Activated CD4-positive, alpha-beta T cell treated with anti-CD3 and anti-CD28 coated beads, Interleukin-2, amount 50 U/mL, for 24 hours (primary cell): ENCODE measurements at places on chromosomes 1 and 21.

GRCh38 chr1:204879351-204879750 lies 8.7 kb downstream of the NFASC start:
- no peak for DNase-seq

- DNase-seq: no peak
Measured at GRCh38 chr1:69045572-69045971, 522.1 kb upstream of the LRRC7 start.

DNA sequence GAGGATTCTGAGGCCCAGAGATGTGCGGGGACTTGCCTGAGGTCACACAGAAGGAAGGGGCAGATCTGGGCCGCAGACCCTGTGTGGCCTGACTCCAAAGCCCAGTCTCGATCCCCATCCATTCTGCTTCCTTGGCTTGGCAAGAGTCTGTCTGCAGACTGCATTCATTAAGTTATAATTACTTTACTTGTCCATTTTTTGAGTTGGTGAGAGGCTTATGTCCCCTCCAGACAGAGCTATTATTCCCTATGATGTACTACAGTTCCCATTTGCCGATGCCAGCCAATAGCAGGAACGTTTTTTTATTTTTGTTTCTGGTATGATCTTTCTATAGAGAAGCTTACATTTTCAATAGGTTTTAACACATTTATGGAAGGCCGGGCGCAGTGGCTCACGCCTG lies 101.5 kb downstream of the ARHGEF10L start:
- DNase-seq: no peak

- no peak for DNase-seq
Measured at GRCh38 chr1:215543191-215543606, 23.9 kb upstream of the KCTD3 start.

DNA sequence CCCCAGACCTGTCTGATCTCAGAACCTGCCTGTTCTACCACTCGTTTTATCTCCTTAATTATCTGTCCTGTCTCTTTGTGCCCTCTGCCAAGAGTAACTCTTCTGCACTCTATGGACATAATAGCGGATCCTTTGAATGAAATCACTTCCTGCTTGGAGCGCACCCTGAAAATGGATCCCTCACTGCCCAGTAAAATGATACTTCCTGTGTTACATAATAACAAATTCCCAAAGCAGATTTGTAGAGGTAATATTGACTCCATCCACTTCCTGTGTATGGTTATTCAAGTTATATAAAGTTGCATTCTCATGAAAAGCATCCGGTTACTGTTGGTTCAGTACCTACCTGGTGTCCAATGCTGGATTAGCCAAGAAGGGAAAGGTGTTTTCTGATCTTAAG lies 246.0 kb downstream of the TRABD2B start:
- DNase-seq: no peak

- DNase-seq: no peak
Measured at GRCh38 chr1:15953791-15954241, 22.1 kb downstream of the ZBTB17 start.

GRCh38 chr1:88296227-88296626 lies 387.8 kb upstream of the PKN2 start:
- no peak for DNase-seq

DNA sequence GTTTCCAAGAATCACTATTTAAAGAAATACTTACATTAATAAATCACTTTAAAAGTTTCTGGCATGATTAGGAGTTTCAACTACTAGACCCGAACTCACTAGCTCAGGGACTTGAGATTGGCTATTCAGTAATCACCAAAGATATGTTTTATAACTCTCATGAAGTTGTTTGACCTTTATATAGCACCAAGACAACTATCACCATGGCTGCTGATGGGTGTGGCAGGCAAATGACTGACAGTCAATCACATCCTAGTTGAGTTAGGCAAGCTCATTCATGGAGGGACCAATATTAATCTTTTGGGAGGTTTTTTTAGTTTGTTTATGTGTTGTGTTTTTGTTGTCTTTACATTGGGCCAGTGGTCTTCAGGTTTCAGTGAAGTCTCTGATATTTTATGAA lies 376.3 kb upstream of the C1orf87 start:
- DNase-seq: no peak

- no peak for DNase-seq
Measured at GRCh38 chr1:53738205-53739108, 507 bp downstream of the GLIS1 start.

DNA sequence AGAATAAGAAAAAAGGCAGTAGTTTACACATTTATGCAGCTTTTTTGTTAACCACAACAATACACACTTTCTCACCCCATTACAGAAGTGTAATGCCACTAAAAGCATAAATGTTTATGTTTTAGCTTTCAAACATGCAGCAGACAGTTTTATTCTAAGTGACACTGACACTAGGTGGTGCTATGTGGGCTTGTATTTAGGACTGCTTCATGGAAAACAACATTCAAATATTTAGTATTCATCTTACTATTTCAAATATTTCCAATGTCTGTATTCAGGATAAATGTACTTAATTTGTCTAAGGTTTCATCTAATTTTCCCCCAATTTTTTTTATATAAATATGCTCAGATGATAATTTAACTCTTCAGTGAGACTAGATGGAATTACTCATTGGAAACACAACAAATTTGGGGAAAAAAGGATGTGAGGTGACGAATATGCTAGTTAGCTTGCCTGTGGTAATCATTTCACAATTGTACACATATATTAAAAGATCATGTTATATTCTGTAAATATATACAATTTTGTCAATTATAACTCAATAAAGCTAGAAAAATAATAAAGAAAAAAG lies 71.4 kb downstream of the USP1 start:
- no peak for DNase-seq

DNA sequence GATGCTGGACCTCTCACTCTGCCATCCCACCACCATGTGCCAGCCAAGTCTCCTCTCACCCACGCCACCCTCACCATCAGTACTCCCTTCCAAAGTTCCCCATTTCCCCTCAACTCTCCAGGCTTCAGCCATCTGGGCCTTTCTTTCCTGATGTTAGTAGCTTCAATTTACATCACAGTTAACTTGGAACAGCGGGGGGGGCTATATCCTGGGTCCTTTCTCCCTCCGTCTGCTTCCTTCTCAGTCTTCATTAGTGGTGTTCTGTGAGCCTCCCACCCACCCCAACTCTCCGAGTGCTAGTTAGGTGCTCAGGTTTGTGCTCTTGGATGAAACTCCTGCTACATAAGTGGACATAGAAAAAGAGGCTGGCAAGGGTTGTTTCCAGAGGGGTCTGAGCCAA lies 31.9 kb downstream of the KCNC4 start:
- no peak for DNase-seq

DNA sequence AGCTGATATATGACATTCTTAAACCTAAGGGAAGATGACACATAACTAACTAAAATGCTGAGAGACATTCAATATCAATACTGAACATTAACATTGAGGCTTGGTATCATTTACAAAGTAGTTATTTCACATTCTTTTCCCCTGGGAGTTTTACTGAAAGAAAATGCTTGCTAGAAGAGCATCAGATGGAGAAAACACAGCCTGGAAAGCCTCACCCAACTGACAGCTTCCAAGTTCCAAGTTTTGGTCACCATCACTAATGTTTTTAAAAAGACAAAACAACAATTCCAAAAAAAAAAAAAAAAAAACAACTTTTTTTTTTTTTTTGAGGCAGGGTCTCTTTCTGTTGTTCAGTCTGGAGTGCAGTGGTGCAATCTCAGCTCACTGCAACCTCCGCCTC lies 80.6 kb downstream of the DSCAM start:
- DNase-seq: no peak

DNA sequence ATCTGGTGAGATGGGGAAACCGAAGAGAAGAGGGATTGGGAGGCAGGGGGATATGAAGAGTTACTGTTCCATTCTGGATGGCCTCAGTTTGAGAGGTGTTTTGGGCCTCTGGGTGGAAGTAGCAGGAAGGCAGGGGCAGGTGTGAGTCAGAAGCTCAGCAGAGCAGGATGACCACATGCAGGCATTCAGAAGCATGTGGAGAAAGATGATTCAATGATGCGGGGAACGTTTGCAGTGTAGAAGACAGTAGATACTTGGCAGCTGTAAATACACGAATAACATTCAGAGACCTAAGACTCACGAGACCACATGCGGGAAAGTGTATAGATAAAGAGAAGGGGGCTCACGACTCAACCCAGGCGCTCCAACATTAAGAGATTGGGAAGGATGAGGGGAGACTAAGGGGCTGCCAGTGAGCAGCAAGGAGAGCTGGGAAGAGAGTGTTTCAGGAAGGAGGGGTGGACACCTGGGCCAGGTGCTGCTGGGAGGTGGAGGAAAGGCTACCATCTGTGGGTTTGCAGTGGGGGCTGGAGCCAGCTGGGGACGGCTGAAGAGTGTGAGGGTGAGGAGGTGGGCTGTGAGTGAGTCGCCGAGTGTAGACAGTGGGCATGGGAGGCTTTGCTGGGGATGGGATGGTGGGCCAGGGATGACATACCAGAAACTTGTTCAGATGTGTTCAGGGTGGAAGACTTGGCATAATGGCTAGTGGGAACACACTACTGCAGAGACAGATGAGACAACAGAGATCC lies 5.8 kb upstream of the EPS8L3 start:
- no peak for DNase-seq

GRCh38 chr1:93827633-93828366 lies 51.2 kb downstream of the DNTTIP2 start:
- DNase-seq: no peak

DNA sequence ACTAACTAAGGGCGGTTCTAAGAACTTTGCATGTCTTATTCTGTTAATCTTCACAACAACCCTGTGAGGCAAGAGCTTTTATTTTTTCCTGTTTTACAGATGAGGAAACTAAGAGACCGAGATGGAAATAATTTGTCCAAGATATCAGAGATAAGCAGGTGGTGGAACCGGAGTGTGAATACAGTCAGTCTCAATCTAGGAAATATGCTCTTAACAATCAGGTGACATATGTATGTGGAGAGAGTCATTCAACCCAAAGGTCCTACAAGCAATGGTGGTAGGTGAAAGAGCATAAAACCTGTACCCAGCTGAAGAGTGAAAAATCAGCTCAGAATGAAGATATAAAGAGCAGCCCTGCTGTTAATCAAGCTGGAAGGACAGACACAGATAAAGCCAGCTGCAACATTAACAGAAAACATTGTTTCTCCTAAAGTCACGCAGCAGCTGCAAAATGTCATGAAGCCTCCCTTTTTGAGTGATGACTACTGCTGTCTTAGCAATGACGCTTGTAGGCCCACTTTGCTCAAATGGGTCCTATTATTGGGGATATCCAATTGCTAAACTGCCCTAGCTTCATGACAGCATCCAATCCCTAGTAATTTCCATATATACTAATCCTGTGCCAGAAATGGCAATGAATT lies 30.5 kb upstream of the FCAMR start:
- DNase-seq: no peak

- DNase-seq: no peak
Measured at GRCh38 chr1:231165371-231165770, 3.5 kb downstream of the TRIM67 start.

DNA sequence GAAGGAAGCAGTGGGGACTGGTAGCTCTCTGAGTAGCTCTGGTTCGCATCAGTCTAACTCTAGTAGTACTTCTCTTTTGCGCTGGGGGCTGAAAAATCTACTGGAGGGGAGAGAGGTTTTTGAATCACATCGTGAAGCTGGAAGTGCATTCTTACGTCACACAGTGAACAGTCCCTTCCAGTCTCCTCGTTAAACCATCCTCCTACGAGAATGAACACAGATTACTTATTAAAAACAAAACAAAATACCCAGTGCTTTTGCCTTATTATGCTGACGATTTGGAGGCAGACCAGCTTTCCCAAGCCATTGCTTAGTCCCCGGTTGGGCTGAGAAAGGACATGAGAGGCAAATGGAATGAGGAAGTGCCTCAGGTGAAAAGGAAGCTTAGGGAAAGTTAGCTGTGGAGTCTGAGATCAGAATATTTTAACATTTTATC lies 16.1 kb downstream of the HUNK start:
- DNase-seq: no peak

DNA sequence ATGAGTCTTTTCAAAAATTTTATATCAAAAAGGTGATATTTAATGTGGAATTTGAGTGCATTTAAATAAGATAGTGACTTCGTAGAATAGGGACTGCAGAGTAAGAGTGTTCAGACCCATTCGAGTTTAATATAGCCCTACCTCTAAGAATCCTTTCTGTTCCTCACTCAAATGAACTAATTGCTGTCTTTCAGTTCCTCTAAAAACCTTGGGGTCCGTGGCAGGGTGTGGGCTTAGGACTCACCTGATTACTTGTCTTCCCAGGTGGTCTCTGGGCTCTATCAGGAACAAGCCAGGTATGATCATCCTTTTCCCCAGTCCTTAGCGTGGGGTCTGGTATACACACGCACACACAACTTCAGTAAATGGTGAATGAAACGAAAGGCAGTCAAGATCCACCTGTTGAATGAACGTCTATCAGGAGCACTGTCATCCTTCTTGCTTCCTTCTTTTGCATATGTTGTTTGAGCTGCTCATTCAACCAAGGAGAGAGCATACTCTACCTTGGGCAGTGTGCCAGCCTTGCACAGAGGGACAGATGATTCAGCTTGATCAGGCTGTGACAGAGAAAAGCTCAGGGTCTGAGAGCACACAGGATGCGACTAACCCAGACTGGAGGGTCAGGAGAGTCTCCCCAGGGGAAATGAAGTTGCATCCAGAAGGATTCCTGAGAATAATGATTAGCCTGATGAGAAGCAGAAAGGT lies 1.2 kb upstream of the RNF11 start:
- DNase-seq: peak; percentile 5

DNA sequence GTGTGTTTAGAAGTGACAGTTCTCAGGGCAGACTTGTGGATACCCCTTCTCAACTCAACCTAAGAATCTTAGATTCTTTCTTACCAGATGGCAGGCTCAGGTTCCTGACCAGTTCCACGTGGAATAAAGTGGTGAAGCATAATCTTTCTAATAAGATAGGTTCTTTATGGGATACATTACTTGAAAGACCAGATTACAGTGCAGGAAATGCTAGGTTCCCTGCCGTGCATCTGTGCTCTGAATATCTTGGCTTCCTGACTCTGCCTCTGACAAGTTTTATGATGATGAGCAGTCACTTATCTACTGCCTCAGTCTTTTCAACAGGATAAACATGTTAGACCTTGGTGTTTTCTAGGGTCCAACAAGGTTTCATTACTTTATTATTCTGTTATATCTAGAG lies 207.9 kb upstream of the CACYBP start:
- DNase-seq: no peak

- DNase-seq: no peak
Measured at GRCh38 chr1:8303141-8303540, 14.8 kb upstream of the SLC45A1 start.

DNA sequence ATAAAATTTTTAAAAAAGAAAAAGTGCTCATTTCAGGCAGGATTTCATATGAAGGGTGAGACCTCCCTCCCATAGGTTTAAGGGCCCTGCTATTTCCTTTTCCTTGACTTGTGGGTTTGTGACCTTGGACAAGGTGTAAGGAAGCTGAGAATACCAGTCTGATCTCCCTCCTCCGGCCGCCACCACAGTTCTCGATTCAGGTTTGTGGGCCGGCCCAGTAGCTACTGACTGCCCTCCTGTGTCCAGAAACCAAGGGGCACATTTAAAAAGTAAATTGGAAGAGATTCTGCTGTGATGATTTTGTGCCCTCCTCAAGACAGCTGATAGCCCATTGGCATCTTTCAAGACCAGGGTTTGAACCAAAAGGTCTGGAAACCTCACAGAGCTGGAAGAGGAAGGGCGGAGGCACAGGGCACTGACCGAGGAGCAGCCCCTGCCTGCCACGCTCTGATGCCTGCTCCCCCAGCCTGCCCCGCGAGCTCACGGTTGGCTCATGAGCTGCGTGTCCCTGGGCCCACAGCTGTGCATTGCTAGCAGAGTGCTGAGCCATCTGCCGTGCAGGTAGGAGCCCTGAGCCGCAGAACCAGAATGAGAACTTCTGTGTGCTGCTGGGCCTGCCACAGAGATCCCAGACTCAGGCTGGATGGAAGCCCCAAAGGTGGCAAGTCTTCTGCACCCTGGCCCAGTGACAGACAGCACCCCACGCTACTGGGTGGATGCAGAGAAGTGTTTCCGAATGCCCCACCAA lies 348.7 kb downstream of the NPHP4 start:
- no peak for DNase-seq
